ENCODE measurements at places on chromosomes 2 and 18.

DNA sequence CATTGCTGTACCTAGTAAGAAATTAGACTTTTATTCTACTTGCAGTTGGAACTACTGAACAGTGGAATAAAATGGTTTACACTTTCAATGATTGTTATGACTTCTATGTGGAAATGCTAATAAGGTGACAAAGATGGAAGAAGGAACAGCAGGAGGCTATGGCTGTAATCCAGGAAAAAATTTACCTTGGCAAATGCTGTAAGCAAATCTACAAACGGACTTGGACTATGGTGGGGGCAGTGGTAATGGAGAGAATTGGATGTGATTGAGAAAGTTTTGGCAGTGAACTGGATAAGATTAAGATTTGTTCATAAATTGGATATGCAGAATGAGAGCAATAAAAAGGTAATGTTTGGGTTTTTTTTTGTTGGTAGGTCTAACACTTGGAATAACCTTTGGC, 111.0 kb upstream of the ERBB4 start:
- no peak for DNase-seq

DNA sequence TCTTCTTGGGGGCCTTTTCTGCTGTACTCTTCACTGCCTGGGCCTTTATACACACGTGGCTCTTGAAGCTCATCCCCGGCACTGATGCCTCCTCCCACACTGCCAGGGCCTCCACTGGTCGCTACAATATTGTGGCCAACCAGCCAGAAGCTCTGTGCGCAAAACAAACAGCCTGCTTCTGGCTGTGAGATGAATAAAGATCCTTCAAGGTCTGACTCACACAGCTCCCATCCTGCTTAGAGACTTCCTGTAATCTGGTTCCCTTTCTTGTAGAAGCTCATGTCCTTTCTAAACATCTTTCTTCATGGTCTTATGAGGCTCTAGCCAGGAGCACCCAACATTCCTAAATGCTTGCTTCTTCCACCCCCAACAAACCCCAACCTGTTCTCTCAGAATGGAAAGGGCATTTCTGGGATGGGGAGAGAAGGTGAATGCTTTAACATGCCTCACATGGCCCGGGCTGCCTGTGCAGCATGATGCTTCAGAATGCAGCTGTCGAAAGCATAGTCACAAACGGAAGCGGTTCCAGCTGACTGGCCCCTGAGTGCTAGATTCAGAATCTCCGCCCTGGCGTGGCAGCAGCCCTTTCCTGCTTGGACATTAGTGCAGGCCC, 24.6 kb downstream of the NRP2 start:
- DNase-seq = no peak

DNA sequence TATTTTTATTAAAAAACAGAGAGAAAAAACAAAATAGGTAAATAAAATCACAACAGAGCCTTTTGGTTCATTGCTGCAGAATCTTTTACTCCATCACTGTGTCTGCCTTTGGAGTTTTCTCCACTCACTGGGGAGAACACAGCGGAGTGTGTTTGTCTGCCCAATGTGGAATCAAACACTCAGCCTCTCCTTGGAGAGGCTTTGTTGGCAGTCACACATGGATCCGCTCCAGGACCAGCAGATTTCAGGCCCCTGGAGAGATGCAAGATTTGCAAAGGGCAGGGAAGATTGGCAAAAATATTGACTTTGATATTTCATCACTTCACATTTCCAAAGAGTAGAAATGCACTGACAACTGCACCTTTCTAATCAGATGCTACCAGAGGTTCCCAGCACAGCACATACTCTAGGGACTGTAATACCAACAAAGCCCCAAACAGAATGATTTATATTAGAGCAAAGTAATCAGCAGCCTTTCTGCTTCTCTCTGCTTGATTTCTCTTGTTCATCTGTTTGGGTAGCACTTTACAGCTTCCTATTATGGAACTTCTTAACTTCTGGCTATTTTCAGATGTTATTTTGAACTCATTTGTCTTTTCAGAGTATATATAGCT, 1898.8 kb upstream of the PIK3C3 start:
- no peak for DNase-seq

GRCh38 chr2:240463274-240463865, 27.9 kb downstream of the GPC1 start:
- no peak for DNase-seq

DNA sequence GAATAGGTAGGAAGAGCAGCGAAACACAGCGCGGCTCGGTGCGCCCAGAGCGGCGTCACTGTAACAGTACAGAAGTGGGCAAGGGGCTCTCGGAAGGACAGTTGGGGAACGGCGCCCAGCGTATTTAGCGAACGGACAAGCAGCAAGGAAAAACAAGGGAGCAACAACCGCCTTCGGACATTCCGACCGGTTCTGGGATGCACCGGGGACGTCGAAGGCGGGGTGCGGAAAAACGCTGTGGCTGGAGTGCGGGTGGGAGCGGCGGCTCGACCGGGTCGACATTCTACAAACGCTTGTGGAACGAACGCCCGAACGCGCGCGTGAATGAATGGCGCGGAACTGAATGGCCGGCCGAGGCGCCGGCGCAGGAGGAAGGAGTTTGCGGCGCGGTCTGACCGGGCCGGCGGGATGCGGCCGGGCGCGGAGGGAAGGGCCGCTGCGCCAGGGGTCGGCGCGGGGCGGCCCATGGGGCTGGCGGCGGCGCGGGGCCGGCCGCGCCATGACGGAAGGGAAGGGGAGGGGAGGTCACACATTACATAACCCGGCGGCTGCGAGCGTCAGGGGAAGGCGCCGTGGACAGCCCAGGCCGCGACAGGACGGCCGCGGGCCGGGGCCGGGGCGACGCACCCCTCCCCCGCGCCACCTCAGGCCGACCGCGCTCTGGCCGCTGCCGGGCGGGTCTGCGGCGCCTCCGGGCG, 605 bp downstream of the REV1 start:
- peak; percentile 37 for DNase-seq

- DNase-seq = no peak
Observed at GRCh38 chr2:201414099-201415023, 36.9 kb downstream of the TRAK2 start.

- no peak for DNase-seq
Observed at GRCh38 chr2:84481702-84482101, 22.6 kb upstream of the SUCLG1 start.

GRCh38 chr18:79951545-79952455, at the start of gene SLC66A2:
SLC66A2 (minus strand) TSS chr18:79951653; CDS start chr18:79950926, 727 bp downstream.
- DNase-seq = peak; percentile 88

DNA sequence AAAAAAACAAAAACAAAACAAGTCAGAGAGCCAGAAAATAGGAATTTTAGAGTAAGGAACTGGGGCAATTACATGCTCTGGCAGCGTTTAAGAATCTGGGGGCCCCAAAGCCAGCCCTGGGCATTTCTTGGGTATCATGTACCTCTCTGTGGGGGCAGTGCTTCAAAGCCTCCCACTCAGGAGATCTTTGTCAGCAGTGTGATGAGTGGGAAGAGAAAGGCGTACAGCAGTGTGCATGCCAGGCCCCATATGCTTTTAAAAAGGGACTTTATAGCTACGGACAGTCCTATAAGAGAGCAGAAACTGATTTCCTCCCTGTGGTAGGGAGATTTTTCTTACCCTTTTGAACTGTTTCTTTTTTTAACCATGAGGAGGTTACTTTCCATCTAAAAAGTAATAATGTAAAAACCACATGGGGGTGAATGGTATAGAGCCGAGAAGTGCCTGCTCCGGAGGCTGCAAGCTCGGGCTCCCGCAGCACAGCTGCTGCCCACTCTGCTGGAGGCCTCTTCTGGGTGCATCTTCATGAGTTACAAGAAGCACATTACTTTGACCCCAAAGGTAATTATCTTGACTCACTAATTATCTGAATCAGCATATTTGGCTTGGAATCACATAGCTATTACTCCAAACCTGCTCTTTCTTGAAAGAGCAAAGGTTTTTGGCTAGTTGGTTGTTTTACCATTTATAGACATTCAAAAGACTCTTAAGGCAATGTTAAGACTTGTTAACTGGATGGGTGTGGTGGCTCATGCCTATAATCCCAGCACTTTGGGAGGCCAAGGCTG, 46.4 kb downstream of the PROC start:
- no peak for DNase-seq

DNA sequence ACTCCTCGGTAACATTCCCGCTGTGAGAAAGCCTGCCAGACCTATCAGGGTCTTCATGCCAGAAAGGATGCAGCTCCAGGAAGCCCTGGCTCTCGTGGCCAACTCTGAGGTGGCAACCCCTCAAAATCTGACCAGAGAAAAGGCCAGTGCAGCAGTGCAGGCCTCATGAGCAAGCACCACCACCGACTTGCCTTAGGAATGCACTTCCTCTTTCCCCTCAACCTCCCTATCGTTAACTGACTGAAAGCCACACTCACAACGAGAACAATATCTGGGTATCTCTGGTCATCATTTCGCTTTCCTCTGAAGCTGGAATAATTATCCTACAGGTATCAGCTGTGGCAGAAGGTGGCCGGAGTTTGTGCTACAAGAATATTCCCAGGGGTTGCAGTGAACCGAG, 101.4 kb upstream of the POU3F3 start:
- DNase-seq = no peak

DNA sequence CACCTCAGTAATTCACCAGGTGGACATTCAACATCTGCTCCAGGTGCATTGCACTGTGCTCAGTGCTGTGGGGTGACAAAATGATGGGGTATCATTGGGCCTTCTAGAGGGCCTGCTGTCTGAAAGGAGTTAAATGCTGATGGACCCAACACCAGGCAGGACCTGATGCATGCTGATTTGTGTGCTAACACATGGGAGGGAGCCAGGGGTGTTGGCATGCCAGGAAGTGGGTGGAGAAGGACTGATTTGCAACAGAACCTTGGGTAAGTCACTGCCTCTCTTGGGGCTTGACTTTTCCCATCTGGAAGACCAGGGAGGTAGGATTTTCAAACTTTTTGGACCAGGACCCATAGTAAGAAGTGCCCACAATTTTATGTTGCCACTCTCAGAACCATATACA, 57.9 kb upstream of the CXCR4 start:
- DNase-seq = no peak

DNA sequence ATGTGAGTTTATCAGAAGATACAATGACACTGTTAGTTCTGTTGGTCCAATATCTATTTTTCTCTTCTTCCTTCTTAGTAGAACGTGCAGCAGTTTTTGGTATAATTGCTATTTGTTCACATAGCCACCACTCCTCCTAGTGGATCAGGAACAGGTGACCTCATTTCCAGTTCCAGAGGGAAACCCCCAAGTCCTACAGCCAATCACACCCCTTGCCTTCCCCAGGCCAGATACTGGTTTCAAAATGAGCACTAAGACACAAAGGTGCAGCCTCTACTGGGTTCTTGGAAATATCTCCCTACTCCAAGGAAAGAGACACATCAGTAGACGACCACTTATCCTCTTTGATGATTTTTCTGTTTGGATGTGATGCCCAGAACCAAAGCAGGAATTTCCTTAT, 103.2 kb downstream of the TCF4 start:
- no peak for DNase-seq

GRCh38 chr2:26466662-26467310, 11.1 kb downstream of the OTOF start:
- no peak for DNase-seq

DNA sequence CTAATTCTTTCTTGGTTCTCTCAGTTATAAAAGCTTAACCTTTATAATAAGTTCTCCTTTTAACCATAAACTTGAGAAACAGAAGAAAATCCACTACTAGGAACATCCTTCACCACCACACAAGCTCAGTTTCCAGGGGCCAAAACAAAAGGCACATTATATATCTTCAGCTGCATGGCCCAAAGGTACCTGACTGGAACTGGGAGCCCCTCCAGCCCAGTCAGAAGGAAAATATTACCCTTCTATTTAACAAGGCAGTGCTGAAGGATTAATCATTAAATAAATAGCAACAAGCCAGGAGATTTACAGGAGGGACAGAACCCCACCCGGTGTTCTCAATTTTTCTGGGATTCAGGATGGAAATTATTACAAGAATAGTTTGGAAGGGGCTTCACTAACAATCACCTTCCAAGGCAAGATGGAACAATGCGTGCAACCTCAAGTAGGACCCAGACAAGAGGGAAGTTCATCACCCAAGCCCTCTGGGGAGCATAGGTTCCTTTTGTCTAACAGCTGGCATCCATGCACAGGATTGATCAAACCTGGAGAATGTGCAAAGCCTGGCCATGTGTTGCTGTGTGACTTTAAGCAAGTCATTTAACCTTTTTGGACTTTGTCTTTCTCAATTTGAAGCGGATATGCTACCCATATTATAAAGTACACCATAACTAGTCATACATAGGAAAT, 159.6 kb upstream of the SETBP1 start:
- DNase-seq = no peak

DNA sequence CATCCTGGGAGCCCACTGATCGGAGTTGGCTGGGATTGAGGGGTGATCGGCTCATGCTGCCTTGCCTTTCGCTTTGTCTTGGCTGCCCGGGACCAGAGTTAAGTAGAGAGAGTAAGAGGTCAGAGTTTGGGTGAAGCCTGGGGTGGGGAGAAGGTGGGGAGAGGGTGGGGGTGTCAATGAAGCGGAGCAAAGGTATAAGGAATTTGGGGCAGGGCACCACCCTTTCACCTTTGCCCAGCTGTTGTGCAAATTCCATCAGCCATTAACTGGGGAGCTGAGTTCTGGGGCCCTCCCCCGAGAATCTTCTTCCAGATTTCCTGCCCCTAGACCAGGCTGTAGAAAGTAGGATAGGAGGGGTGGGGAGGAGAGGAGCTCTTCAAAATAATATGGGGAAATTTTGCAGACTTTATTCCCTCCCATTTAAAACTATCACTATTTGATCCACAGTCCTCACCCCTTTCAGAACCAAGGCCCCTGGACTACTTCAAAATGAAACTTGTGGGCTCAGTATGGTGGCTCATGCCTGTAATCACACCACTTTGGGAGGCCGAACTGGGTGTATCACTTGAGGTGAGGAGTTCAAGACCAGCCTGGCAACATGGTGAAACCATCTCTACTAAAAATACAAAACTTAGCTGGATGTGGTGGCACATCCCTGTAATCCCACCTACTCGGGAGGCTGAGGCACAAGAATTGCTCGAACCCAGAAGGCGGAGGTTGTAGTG, at the start of gene SLC23A3:
SLC23A3 (minus strand) TSS at position 100 of the 725 bp plus-strand sequence; CDS start at position 55, 45 bp downstream.
- DNase-seq = no peak

DNA sequence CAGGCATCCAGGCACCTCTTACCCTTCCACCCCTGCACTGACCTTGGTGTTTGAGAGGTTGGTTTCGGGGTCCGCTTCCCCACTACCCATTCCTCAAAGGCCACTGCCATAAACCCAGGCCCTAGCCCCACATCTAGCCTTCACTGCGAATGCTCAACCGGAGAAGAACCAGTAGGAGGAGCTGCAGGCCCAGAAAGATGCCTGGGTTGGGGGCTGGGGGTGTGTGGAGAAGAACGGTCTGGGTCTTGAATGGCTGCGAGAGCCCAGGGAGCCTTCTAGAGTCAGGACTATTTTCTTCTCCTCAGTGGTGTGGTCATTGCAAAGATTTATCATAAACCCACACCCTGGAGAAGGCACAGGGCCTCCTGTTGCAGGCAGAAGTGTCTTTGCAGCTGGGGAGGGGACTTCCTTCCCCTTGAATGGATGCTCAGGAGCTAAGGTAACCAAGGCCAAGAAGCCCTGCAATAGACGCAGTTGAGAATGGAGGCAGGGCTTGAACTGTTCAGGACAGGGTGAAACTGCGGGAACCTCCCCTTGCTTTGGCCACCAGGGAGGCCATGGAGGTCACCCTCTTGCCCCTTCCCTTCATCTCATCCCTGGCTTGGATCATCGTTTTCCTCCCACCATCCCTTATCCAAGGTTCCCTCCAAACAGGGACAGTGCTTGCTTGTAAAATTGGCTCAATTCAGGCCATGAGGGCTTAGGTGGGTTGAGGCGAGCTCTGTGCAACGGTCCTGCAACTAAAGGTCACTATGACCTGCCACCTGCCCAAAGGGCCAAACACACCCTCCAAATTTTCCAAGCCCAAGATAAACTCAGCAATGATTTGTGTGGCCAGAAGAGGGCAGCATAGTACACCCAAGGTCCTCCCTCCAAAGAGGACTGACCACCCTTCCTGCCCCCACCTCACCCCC, 20.9 kb downstream of the THNSL2 start:
- no peak for DNase-seq
